ENCODE measurements at places on chromosomes 2 and 18.

GRCh38 chr18:79797518-79798345 is at the start of gene KCNG2:
Gene KCNG2, plus strand, starts transcription at chr18:79797938. Its CDS starts 65,730 bp downstream, at chr18:79863668.
- no peak for DNase-seq

DNA sequence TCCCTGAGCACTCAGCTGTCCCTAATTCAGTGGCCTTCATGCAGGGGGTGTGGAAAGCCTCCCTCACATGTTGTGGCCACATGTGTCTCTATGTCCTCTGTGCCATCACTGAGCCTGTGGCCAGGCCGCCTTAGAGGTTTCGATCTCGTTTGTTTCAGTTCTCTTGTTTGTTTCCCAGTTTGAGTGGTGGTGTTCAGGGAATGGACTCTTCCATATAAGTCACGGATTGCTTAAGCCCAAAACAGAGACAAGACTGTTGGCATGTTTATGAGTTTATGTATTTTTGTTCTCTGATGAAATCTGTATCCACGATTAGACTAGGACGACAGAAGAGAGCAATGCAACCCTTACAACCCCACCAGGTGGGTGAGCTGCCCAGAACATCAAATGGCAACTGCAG is 134.5 kb downstream of the CCBE1 start:
- no peak for DNase-seq

- no peak for DNase-seq
These were observed 15.5 kb downstream of the CCT7 start for GRCh38 chr2:73249636-73250035.

DNA sequence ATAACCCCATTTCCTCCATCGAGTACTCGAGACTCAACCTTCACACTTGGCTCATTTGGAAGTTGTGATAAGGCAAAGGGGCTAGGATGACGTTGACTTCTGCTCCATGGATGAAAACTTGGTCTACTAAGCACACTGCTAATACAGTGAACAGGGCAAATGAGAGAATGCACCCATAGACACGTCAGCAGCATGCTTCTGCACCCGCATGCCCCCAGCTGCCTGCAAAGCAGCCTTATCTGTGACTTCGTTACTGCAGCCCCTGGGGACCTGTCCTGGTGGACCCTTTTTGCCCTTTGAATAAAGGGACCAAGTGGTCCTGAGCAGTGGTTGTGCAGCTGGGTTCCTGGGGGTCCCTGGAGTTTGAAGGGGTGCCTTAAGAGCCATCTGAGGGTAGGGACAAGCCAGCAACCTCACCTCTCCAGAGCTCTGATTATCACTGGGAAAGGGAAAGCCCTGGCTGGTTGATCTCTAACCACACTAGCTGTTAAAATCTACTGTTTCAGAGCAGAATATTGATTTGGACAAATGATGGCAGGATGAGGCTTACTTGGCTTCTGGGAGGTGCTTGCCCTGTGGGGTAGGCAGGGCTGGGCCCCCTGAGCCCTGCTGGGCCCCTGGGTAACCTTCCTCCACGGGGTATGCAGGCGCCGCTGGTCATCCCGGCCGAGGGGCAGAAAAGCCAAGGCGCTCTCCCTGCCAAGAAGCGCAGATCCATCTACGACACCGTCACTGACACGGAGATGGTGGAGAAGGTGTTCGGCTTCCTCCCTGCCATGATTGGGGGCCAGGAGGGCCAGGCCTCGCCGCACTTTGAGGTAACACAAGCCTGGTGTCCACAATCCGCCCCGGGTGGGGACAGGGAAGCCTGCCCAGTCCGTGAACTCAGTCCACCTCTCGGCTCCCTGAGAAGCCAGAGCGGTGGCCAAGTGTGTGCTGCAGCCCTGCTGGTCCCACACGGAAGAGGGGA is 37.6 kb upstream of the GPR17 start:
- DNase-seq = no peak

DNA sequence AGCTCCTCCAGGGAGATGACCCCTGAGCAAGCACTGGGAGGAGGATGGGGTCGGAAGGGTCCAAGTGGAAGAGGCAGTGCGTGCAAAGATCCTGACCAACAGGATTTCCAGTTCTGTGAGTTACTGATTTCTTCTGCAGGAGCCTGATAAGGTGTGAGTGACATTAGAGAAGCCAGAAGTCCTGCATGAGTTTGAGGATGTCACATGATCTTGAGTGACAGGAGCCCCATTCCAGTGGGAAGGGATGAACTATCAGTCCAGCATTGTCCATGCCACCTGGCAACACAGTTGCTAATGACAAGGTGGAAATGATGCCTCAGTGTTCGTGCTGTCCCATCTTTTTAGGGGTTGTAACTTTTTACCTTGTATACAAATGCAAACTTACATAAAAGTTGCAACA is 285.1 kb upstream of the HDAC4 start:
- DNase-seq = no peak

GRCh38 chr2:39225567-39225966 is 18.2 kb downstream of the CDKL4 start:
- no peak for DNase-seq

DNA sequence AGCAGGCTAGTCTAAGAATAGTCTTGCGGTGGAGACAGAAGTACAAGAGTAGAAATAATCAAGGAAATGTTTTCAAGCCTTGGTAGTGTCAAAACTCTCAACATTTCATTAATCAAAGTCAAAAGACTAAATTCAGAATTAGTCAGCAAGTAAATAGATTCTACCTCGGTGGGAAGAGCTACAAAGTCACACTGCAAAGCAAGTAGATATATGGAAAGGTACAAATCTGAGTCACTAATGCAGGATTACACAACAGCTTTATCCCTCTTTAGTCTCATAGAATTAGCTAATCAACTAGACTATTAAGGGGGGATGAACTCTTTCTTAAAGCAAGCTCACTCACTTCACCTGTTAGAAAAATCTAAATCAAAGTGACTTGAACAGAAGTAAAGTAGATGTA is 568.7 kb upstream of the CNTNAP5 start:
- no peak for DNase-seq

DNA sequence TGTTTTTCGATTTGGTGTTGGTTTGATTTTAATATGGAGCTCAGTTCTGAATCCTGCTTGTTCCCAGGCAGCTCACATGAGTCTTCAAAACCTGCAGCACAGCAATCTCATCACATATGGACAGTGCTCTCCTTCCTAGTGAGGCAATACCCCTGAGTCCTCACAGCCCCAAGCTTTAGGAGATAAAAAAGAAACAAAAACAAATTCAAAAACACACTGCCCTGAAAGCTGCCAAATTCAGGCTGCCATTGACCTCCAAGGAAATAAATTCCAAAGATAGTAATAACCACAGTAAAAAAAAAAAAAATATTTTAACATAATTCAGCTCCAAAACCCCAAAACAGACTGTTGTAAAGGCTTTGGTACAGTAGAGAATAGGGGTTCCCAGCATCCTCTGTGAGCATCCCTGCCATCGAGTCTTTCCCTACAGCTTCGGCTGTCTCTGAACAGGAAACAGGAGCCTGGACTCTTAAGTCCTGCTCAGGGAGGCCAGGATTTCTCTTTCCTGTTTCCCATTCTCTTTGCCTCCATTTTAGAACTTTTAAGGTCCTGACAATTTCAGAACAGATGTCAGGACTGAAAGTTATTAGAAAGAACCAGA is 14.7 kb upstream of the SP3 start:
- no peak for DNase-seq

DNA sequence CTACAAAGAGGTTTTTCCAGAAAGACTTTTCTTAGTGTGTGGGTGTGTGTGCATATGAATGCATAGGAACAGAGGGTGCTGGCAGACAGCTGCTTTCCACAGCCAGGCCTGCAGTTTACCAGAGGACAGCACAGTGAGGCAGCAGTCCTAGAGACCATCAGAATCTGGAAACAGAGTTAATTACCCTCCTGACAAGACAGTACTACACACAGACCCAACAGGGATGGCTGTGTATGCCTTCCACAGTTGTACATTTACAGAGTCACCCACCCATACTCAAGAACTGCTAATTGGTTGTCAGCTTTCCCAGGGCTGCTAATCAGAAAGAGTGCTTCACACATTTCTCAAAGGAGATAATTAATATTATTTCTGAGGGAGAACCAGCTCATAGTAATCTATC is 104.7 kb downstream of the FEZ2 start:
- no peak for DNase-seq

DNA sequence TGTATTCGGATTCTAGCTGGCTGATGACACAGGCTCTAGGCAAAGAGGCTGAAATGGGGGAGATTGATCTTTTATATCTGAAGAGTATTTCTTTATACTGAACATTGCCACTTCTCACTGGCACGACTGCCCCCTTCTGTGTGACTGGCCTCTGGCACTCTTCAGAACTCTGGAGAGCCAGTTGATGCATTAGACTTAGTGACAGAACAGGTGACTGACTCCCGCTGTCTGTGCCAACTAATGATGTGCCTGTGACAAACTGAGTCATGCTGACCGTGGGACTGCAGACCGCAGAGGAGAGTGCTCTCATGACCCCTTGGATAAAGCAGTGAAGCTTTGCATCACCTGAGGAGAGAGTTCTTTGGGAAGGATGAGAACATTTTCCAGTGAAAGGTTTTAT is 14.4 kb downstream of the MGAT5 start:
- no peak for DNase-seq

- DNase-seq = no peak
These were observed 28.2 kb downstream of the CYTIP start for GRCh38 chr2:157415591-157416101.

GRCh38 chr2:11925295-11926066 is 179.0 kb downstream of the LPIN1 start:
- no peak for DNase-seq

DNA sequence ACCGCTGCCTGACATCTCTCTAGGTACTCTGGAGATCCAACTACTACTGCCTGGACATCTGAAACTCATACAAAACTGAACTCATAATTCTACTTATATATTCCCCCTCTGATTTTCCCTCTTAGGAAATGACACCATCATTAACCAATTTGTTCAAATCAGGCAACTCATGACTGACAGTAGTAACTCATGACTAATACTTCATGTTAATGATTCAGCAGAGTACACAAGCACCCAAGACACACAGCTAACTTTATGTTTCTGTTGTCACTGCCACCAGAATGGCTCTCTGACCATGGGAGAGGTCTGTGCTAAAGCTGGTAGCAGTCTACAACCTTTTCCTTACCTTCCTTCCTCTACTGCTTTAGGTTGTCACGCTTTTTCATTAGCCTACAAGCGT is 91.1 kb downstream of the ITSN2 start:
- no peak for DNase-seq

- DNase-seq = no peak
These were observed 80.8 kb downstream of the NXPH2 start for GRCh38 chr2:138699421-138699820.

DNA sequence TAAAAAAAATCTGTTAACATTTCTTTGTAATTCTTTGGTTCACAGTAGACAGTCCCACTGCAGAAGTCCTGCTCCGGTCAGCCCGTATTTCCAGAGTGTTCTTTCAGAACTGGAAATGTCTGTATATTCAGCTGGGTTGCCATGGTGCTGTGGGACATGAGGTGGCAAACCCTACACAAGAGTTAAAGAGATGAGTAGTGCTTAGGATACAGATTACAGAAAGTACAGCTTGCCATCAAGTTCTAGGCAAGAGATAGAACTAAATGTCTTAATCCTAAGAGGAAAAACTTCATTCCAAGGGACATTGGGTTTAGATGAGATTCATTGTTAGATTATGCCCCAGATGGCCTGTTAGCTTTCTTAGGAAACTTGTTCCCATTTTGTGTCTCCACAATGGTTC is 60.1 kb downstream of the FMNL2 start:
- DNase-seq = no peak

DNA sequence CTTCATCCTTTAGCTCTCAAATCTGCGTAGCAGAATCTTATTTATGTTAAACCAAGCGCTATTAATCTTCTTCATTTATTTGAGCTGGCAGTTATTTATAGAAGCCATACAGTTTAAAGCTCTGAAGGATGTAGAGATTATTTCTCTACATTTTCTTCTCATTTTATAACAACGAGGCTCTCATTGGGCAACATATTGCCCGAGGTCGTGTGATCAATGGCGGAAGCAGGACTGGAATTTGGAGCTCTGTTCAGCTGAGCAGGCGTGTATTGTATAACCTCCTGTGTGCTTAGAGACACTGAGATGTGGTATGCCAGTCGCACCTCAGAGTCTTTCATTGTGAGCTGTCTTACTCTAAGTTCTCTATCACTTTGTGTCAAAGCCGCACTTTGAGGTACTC is 17.5 kb upstream of the DRC1 start:
- no peak for DNase-seq

DNA sequence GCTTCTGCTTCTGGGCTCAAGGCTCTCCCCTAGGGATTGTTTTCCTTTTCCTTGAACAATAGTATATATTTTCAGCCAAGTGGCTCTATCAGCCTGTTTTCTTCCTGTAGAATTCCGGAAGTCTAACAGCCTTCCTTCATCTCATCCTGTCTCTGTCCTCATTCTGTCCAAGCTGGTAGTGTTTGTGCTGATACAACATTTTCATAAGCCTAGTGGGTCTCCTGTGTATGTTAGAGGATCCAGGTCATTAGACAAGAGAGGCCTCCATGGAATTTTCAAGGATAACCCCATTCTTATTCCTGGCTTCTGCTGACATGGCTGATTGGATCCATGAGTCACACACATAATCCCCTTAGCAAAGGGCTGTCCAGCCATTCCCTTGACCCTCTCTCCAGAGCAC is 467.6 kb downstream of the PTPRM start:
- no peak for DNase-seq

DNA sequence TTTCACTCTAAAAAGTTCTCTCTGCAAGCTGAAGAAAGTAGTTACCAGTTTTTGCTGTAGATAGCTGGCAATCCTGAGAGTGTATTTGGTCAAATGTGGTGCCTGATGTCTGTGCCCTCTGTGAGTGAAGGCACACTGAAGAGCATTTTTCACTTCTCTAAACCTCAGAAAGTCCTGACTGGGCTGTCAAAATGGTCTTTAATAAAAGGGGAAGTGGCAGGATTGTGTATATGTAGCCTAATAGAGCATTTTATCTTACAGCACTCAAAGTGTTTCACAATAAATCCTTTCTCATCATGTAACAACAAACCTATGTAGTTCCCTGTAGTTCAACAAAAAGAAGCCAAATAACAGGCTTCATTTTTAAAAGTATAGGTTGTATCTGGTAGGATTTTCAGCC is 1552.3 kb upstream of the SLC39A10 start:
- DNase-seq = no peak

GRCh38 chr18:67735506-67735905 is 219.0 kb upstream of the DSEL start:
- no peak for DNase-seq

- DNase-seq = no peak
These were observed 12.3 kb downstream of the TOGARAM2 start for GRCh38 chr2:28993206-28993960.

- no peak for DNase-seq
These were observed 60.8 kb downstream of the CEP192 start for GRCh38 chr18:13051950-13052349.

GRCh38 chr2:8640498-8640897 is 41.4 kb upstream of the ID2 start:
- no peak for DNase-seq

DNA sequence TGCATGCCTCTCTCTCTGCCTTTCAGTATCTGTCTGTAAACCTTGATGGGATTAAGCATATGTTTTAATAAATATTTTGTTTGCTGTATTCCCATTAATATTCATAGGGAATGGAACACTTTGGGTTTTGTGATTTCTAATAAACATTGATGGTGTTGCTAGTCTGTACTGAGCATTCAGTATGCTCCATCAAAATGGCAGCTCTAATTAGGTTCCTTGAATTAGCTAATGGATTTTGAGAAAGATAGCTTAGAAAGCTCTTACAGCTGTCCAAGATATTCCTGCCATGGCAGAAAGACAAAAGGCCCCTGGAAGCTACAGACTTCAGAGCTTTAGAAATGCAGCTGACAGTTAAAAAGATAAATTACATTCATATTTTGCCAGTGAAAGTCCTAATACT is 199.2 kb upstream of the NRP2 start:
- DNase-seq = no peak

GRCh38 chr2:231693956-231694355 is 14.4 kb upstream of the PTMA start:
- no peak for DNase-seq

Data from GOT3 (cell line).